Endothelial cell of umbilical vein (primary cell): ENCODE measurements at places on chromosomes 3 and 15. TPM values are rescaled to one million over a fixed set of nuclear protein-coding genes. Genes with fewer than 3 reads are reported as not detected.

- DNase-seq = peak; percentile 65
Observed at GRCh38 chr3:192901435-192901834, 16.2 kb downstream of the MB21D2 start.

DNA sequence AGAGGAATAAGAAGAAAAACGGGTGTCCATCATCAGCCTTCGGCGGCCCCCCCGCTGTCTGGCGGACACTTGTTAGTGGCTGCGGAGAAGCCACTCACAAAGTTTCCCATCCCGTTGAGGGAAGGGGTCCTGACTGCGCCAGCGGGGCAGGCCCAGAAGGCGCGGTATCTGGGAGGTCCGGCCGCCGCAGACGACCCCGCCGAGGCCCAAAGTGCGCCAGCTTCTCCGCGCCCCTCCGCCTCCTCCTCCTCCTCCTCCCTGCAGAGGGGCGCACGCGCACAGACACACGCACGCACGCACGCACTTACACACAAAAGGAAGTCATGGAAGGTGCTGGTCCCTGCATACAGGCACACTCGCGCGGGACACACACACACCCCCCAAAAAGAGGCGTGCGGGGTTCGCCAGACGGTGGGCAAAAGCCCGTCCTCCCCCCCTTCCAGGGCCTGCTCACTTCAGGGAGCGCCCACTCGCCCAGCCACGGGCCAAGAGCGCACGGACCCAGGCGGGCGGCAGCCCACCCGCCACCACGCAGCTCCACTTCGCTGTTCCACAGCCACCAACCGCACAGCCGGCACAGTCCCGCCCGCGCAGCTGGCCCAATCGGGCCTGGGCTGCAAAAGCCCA is 18.0 kb downstream of the ZNF148 start:
- peak; percentile 66 for DNase-seq

GRCh38 chr15:59276225-59277178 is 69.9 kb downstream of the LDHAL6B start:
- no peak for DNase-seq

- no peak for DNase-seq
Observed at GRCh38 chr15:73385205-73385604, 16.4 kb upstream of the HCN4 start.

DNA sequence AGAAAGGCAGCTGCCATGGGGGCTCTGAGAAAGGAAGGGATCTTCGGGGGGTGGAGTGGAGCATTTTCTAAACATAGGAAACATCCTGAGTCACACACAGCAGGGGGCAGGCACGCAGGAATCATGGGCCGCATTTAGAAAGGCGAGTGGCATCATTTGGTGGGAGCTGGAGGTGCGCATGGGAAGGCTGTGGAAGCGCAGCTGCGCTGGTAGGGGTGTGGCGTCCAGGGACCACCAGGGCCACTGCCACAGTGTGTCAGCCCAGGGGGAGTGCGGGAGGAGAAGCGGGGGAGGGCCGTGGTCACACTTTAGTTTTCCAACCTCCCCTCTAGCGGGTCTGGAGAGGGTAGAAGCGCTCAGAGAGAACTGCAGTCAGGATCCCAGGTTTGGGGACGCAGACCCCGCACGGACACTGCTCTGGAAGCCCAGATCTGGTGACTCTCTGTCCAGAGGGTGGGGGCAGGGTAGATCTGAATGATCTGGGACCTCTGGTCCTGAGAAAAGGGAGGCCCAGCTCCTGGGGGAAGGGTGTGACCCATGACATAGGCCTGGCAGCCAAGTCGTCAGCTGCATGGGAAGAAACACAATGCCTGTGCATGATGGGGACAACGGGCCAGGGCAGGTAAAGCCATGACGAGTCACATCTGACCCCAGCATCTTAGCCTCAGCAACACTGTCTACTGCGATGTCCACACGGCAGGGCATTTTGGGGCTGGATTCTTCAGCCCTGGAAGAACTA is 88.0 kb upstream of the IQSEC1 start:
- no peak for DNase-seq

DNA sequence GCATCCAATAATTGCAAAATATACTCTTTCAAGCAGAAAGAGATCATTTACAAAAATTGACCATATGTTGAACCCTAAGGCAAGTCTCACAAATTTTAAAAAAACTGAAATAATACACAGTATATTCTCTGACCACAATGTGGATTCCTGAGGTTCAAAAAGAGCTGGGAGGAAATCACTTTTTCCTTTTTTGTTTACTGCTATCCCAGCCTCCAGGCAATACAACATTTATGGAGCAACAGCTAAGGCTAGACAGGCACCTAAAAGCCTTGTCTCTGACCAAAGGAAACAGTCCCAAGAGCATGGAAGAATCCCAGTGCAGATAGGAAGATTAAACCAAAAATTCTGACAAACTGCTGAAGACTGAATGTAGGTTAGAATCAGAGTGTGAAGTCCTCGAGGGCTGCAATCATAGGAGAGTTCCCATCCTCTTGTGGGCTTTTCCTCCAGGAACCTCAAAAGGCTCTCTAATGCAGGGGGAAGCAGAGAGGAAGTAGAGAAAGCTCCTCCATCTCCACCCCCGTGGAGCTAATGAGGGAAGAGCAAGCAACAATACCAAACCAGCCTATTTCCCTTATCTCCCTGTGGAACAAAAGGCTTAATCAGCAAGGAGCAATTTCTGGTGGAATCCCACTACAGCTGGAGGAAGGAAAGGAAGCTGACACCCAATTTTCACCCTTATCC is 57.0 kb downstream of the TMCC1 start:
- no peak for DNase-seq

- no peak for DNase-seq
Observed at GRCh38 chr3:48477959-48478520, 25.9 kb downstream of the SHISA5 start.

DNA sequence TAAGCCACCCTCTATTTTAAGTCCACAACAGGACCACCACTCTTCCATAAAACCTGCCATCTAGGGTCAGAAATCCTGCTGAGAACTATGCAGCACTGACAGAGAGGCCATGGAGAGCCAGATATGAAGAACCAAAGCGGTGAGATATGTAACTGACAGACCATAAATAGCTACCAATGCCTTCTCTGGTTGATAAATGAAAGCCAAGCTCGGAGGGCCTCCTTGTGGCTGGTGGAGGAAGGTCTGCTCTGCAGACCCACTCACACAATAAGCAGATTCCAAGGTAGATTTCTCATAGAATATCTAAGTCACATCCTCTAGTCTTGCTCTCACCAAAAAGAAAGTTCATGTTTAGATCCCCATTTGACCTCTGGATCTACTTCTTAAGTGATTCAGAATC is 38.9 kb downstream of the RYK start:
- peak; percentile 75 for DNase-seq

The NEK10 gene
- 4.6 and 5.0 TPM in 2 replicates for total RNA-seq
